ENCODE measurements at places on chromosomes 6 and 20. TPM values are rescaled to one million over a fixed set of nuclear protein-coding genes. Genes with fewer than 3 reads are reported as not detected.

DNA sequence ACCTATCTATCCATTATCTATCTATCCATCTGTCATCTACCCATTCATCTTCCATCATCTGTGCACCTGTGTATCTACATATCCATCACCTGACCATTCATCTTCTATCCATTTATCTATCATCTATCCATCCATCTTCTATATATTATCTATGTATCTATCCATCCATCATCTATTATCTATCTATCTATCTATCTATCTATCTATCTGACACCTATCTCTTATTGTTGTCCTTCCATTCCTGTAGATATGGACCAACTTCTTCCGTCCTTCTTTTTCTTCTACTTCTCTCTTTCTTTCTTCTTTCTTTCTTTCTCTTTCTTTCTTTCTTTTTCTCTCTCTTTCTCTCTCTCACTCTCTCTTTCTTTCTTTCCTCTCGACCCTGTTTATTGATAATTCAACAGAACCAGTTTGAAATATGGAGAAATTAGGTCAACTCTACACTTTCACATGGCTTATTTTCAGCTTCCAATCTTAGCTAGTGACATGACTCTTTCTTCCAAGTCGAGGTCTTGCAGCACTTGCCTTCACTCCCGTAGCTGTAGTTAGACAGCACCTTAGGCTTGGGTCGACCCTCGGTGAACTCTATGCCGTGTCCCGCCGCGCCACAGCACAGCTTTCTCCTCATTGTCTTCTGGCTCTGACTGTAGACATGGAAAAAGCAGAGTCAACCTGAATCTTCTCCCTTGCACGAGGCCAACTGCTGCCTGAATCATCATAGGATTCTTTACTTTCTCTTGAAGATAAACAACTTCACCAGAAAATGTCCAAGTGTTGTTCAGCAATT is 110.4 kb upstream of the EXOC2 start:
- H3K27me3 ChIP-seq: peaks cover 8% of the 10 kb centered on the region

GRCh38 chr6:41934278-41935192 is 7.1 kb downstream of the CCND3 start:
- H3K36me3 ChIP-seq: peaks cover 9% of the 10 kb centered on the region
- peaks cover 7% of the 10 kb centered on the region for H3K4me1 ChIP-seq
- no peak overlapping the region for H3K4me3 ChIP-seq
- DNase-seq: no peak
- H3K27me3 ChIP-seq: no peaks in the 10 kb centered on the region

Gene ID4
- 92.9 TPM for total RNA-seq

Gene HLA-DQB1
- 1.3 TPM for total RNA-seq

DNA sequence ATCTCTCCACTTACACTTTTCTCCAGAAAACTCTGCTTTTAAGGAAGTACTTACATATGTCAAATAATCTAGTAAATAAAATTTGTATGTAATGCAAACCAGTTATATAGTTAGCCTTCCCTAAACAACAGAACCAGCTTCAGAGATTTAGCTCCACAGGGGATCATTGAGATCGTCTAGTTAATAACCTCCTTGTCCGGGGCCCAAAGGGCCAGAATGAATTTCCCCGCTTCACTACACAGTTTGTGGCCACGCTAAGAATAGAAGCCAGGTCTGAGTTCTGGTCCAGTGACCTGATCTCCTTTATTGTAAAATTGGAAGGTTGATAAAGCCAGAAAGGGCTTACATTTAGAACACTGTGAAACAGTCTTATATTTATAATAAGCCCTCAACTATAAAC is 245.2 kb downstream of the TPBG start:
- no peaks in the 10 kb centered on the region for H3K4me1 ChIP-seq
- no peak for DNase-seq
- no peaks in the 10 kb centered on the region for H3K27me3 ChIP-seq
- H3K27ac ChIP-seq: no peak overlapping the region
- no peaks in the 10 kb centered on the region for H3K36me3 ChIP-seq
- no peak overlapping the region for H3K4me3 ChIP-seq

Gene CST8
- total RNA-seq: not detected

- no peak for DNase-seq
- H3K4me3 ChIP-seq: no peak overlapping the region
- H3K36me3 ChIP-seq: no peaks in the 10 kb centered on the region
- no peaks in the 10 kb centered on the region for H3K27me3 ChIP-seq
Measured at GRCh38 chr6:157019115-157019641, 242.0 kb downstream of the ARID1B start.

Gene ATP9A
- total RNA-seq: 41.6 TPM

Gene PRSS35
- not detected for total RNA-seq

DNA sequence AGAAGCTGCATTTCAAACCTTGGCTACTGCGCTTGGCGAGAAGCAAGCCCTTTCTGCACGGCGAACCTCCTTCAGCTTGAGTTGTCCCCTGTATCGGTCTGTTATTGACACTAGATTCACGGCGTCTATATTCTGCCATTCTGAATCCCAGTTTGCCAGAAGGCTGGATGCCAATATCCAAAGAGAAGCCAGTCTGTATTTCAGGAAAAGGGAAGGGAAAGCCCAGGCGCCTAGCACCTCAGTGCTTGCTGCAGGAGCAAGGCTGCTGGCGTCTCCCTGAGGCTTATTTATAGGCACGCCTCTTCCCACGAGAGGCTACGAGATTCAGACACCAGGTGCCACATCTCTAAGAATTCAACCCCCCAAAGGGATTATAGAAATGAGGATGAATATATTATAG is 89.6 kb upstream of the CDH4 start:
- no peaks in the 10 kb centered on the region for H3K36me3 ChIP-seq
- no peaks in the 10 kb centered on the region for H3K4me1 ChIP-seq
- no peak for DNase-seq
- no peaks in the 10 kb centered on the region for H3K27me3 ChIP-seq
- no peak overlapping the region for H3K4me3 ChIP-seq

GRCh38 chr6:106974999-106975737 is 639 bp upstream of the CD24 start:
- peak overlapping the region; percentile 93 for H3K27ac ChIP-seq
- H3K27me3 ChIP-seq: no peaks in the 10 kb centered on the region
- H3K4me3 ChIP-seq: peak overlapping the region; percentile 71
- no peaks in the 10 kb centered on the region for H3K4me1 ChIP-seq
- DNase-seq: peak; percentile 69

DNA sequence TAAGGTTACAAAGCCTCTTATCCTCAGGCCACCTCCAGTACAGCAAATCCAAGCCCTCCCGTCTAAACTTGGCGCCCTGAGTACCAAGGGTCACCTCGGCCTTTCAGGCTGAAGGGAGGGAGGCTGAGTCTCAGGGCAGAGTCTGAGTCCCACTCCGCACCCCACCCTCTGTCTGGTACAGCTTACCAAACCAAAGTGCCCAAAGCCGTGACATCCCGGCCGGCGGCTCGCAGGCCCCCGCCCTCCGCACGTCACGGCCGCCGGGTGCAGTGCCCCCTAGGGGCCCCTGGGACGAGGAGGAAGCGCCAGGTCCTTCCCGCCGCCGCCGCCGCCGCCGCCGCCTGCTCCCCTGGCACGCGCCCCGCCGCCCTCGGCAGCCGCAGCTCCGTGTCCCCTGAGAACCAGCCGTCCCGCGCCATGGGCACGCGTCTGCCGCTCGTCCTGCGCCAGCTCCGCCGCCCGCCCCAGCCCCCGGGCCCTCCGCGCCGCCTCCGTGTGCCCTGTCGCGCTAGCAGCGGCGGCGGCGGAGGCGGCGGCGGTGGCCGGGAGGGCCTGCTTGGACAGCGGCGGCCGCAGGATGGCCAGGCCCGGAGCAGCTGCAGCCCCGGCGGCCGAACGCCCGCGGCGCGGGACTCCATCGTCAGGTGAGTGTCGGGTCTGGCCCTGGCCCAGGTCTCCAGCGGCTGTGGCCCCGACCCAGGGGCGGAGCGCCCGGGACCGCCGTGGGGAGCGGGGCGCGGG is at the start of gene MTHFD1L:
TSS of gene MTHFD1L (plus strand) at position 297 of the 741 bp plus-strand sequence. CDS start at position 418, 121 bp downstream.
- H3K27ac ChIP-seq: peak within 1 kb of the TSS; percentile 79
- H3K4me3 ChIP-seq: peak within 1 kb of the TSS; percentile 72
- peak; percentile 64 for DNase-seq
- H3K36me3 ChIP-seq: no peaks in the 10 kb centered on the region

Gene LAMA2
- total RNA-seq: 118 TPM

DNA sequence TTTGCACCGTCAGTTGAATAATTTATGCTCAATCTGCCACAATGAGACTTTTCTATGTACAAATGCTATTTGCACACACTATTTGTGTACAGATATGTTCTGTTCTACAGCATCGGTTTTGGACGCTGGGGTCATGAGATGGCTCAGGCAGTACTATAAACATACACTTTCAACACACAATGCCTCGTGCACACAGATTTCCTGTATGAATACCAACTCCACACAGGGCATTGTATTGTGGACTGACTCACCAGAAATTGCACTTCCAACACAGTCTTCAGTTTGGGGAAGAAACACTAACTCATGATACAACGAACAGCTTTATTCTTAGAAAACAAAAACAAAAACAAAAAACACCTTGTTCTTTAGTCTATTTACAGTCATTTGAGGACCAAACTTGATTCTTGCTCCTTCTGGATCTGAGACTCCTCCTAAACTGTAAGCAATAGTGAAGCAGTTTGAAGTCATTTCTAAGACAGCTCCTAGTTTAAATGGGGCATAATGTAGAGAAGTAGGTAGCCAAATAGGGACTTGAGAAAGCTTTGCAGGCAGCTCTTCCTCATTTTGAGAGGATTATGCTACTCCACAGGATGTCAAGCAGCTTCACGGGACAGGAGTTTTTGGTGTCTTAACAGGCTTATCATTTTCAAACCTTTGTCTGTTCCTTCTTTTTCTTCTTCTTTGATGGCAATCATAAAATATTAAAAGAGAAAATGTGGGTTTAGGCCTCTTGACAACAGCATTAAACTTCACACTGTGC is 33.7 kb downstream of the GJA10 start:
- no peaks in the 10 kb centered on the region for H3K27me3 ChIP-seq
- no peak for DNase-seq
- no peaks in the 10 kb centered on the region for H3K4me1 ChIP-seq
- H3K36me3 ChIP-seq: no peaks in the 10 kb centered on the region
- no peak overlapping the region for H3K4me3 ChIP-seq

DNA sequence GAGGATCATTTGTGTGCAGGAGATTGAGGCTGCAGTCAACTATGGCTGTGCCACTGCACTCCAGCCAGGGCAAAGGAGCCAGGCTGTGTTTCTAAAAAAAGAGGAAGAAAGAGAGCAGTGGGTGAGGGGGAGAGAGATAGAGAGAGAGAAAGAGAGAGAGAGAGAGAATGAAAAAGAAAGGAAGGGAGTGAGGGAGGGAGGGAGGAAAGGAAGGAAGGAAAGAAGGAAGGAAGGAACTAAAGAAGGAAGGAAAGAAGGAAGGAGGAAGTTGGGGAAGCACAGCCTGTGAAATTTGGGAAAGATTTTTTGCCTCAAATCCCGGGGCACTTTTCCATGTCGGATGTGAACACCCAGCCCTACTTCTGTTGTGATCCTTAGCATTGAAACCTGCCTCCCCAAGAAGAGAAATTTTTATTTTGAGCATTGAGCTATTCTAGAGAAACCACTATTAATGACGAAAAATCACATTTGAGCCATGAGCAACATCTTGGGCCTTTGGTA is 57.8 kb downstream of the FOXA2 start:
- DNase-seq: no peak
- no peak overlapping the region for H3K4me3 ChIP-seq
- H3K4me1 ChIP-seq: no peaks in the 10 kb centered on the region
- peaks cover 4% of the 10 kb centered on the region for H3K27me3 ChIP-seq

All from breast epithelium (tissue), 4 donors.